ENCODE measurements at places on chromosomes 2 and 18.

DNA sequence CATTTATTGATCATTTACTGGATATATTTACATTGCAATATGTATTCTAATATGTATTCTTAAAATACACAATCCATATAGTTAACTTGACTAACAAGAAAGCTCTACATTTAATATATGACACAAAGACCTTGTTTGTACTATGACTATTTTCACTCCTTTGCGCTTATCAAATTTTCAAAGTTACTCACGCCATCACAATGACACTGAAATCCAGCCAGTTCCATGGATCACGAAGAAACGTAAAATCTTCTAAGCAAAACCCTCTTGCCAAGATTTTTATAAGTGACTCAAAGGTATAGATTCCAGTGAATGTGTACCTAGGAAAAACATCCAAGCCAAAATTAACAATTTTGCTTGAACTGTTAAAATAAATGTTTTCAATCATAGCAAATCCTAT is 39.6 kb downstream of the SCN3A start:
- DNase-seq = no peak

- DNase-seq = peak; percentile 14
These were observed 102.9 kb upstream of the SLC8A1 start for GRCh38 chr2:40554665-40555294.

DNA sequence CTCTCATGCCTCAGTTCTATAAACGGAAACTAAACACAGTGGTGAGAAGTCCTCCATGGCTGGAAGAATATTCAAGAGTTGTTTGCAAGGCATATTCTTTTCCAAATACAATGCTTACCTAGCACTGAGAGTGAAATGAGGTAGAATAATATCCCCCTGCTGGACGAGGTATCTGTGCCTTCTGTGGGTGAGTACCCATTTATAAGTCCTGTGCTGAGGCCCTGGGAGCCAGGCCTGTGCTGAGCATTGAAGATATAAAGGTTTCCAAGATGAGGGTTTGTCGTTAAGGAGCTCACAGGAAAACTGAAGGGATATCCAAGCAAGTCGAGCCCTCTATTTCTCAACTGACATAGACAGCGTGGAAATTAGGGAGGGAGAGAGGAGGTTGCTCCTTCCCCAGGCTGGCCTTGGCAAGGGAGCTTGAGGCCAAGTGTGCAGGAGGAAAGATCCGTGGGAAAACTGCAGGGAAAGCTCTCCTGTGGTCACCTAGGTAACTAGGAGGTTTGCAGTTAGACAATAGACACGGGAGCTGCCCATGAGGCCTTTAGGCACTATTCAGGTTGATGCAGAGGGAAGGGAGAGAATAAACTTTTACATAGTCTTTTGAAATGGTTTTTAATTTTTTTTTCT is 17.6 kb downstream of the PTPRM start:
- DNase-seq = no peak

DNA sequence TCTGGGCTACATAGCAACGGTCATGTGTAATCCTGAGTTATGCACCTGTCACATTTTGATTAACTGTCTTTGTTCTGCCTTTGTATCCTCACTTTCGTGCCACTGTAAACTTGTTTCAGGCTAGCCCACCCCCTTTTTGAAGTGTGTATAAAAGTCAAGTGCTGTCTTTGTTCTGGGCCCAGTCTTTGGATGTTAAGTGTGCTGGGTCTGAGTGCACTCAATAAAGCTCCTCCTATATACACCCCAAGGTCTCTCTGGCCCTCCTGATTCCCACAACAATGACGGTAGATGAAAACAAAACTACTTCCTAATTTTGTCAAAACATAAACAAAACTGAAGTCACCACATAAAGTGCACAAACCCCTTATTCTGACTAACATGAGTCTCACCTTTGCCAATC is 633.4 kb downstream of the DSC3 start:
- DNase-seq = no peak

- peak; percentile 57 for DNase-seq
These were observed 503 bp downstream of the ZNF513 start for GRCh38 chr2:27379836-27380625.

DNA sequence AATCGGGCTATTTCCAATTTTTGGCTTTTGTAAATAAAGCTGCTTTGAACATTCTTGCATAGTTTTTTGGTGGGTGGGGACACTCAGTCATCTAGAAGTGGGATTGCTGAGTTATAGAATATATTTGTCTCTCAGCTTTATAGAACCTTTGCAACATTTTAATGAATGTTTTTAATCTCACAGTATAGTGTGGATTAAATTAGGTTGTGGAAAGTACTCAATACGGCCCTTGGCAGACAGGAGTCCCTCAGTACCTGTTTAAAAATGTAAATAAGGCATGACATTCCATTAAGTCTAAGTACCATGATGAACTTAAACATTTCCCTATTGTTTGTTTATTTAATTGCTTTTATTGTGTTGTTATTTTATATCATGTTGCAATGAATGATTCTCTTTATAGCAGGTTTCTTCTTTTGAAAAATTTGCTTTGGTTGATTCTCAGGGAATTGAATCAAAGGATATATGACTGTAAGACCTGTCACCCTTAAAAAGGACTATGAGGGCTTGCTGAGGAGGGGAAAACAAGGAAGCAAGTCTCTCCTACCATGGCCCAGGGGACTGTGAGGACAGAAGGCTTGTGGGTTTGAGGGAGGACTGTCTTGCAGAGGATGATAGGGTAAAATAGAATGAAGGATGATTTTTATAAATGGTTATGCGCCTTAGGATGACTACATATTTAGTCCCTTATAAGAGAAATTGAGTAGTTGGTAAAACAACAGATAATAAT is 165.1 kb downstream of the RPIA start:
- DNase-seq = no peak

- DNase-seq = no peak
These were observed 27.4 kb upstream of the CATIP start for GRCh38 chr2:218329027-218329825.

GRCh38 chr2:173580956-173581355 is 226.3 kb downstream of the CDCA7 start:
- DNase-seq = no peak

DNA sequence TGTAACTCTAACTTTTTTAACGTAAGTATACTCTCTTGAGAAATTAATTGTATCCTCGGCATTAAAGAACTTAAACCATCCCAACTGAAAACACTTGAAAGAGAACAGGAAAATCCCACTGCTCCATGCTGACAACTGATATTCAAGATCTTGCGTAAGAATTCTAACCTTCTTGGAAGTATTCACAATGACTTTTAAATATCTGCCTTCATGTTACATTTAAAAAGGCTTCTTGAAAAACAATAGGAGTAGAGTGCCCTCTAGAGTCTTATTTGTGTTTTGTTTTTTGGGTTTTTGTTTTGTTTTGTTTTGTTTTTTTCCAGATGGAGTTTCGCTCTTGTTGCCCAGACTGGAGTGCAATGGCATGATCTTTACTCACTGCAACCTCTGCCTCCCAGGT is 65.4 kb upstream of the DNAJC10 start:
- DNase-seq = peak; percentile 13

DNA sequence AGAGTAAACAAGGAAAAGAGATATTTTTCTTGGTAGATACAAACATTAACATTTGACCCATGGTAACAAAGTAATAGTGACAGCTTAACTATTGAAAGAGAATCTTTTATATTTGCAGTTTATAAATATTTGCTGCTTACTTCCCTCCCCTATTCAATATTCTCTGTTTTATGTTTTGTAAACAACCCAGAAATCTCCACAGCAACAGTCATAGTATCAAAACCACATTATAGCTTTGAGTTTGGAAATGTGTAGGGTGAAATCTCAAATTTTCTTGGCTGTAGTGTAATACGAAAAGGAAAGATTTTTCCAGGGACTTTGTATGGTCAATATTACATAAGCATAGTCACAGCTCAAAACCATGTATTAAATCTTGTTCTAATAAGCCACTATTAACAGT is 511.2 kb downstream of the METTL4 start:
- no peak for DNase-seq

- DNase-seq = no peak
These were observed 235.4 kb downstream of the NDUFA10 start for GRCh38 chr2:239789711-239790110.

GRCh38 chr2:27214941-27215340 is 2.2 kb upstream of the CAD start:
- no peak for DNase-seq

DNA sequence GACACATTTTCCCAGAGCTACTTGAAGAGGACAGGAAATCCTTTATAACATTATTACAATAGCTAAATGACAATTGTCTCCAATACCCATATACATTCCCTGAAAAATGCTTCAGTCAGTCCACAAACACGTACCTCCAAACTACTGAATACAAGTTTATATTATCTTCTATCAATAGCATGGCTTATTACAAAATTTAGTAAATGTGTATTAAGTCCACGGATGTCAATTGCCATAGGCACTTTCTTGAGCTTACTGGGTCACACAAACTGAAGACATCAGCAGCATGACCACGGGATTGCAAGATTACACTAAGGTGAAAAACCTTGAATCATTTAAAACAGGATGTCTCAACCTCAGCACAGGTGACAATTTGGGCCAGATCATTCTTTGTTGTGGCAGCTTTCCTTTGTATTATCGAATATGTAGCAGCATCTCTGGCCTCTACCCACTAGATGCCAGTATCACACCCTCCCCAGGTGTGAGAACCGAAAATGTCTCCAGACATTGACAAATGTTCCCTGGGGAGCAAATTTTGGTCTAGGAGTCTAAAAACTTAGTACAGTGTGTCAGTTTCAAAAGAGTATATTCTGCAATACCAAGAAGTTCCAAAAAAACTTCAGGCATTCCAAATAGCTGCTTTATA is 1.4 kb downstream of the MBD2 start:
- DNase-seq = no peak

DNA sequence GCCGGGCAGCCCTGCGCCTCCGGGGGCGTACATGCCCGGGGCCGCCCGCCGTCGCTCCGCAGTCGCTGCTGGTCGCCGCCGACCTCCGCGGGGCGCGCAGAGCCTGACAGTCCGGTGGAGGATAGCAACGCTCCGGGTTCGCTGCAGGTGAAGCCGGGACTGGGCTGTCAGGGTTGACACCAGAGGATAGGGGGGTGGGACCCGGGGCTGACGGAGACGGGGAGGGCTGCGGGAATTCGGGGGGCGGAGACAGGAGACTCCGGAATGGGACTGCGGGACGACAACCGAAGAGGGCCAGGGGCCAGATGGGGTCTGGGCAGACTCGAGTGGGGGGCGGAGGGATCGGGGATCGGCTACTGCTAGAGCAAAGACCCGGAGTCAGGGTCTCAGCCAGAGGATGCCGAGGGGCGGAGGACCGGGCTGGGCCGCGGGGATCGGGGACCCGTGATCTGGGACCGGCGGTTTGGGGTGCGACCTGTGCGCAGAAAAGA is 403 bp downstream of the TMEM127 start:
- peak; percentile 64 for DNase-seq

GRCh38 chr18:9849407-9850283 is 36.1 kb upstream of the TXNDC2 start:
- DNase-seq = no peak

DNA sequence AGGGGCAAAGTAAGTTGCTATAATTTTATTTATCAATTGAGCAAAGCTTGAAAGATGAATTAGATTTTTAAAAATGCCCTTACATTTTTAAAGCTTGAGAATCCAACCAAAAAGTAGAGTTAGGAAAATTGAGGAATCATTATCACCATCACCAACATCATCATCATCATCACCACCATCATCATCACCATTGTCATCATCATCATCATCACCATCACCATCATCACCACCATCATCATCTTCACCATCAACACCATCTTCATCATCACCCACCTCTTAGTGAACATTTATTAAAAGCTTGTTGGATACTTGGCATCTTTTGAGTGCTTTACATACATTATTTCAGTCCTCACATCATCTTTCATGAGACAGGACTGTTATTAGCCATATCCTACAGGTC is 504.4 kb upstream of the TNP1 start:
- DNase-seq = no peak

DNA sequence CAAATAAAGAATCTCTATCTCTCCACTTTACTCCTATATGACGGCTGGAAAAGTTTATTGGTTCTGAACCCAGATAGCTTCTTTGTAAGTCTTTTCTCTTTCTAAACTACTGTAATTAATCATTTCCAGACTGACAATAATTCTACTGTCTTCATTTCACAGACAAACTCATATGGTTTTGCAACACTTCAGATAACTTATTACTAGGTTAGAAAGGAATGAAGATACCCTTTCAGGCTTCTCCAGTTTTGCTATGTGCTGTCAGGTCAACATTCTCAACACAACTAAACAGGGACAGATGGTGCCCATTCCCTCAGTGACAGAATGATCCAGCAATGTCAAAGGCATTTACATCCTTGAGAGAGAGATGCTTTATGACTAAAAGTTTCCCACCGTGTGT is 198.5 kb upstream of the ITGA4 start:
- DNase-seq = peak; percentile 33

GRCh38 chr18:27666016-27666415 is 480.9 kb upstream of the CHST9 start:
- DNase-seq = no peak

DNA sequence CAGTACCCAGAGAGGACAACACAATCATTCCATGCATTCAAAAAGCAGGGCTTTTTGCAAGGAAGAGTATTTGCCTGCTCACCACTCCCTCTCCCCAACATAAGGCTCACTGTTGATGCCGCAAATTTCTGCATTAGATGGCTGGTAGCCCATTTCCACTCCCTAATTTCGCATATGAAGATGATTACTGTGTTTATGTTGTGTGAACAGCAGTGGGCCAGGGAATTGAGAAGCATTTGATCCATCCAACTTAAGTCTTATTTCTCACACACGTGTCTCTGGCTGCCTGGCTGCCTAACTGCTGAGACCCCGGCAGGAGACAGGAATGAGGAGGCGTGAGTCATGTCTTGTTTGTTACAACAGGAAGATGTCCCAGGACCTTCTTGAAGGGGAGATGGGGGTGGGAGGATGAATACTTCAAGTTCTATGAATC is 294.1 kb downstream of the ALK start:
- peak; percentile 38 for DNase-seq

DNA sequence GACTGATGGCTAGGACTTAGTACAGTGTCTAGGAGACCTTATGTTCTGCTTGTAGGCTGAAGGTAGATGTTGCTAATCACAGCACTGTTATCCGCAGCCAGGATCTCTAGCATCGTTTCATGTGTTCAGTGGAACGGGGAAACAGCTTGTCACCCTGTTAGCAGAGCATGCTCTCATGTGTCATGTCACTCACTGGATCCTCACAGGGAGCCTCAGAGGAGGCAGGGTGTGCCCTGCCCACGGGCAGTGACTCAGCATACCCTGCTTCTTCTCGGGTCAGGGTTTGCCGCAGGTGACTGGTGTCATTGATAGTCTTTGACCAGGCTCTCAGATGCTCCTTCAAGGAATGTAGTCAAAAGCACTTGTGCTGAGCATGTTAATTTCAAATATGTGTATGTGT is 44.4 kb downstream of the RPIA start:
- DNase-seq = no peak

GRCh38 chr18:35688757-35689156 is 107.2 kb downstream of the GALNT1 start:
- DNase-seq = no peak

GRCh38 chr18:13923221-13923620 is 7.9 kb upstream of the MC2R start:
- no peak for DNase-seq

- DNase-seq = no peak
These were observed 146.2 kb downstream of the RPIA start for GRCh38 chr2:88837511-88838160.

Data from AG08396 (cell line).